ENCODE measurements at places on chromosomes 5 and 9. TPM values are rescaled to one million over a fixed set of nuclear protein-coding genes. Genes with fewer than 3 reads are reported as not detected.

GRCh38 chr5:53878015-53878414 is 317.6 kb downstream of the NDUFS4 start:
- no peak overlapping the region for H3K4me3 ChIP-seq
- no peak for DNase-seq
- no peak overlapping the region for H3K27ac ChIP-seq
- no peaks in the 10 kb centered on the region for H3K4me1 ChIP-seq

DNA sequence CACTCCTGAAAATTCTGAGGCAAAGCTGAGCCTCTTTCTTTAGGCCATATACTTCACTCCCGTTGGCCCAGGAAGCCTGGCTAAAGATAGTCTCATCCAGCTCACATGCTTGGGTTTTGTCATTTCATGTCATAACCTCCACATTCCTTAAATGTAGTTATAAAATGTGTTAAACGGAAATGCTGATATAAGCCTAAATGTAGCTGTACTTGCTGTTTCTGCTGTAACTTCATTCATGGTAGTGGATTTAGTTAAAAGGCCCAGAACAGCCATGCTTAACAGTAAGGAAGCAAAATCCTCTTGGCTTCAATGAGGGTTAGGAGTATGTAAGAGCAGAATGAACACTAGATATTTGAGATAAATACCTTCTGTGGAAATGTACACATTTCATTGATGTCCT is 135.8 kb upstream of the TMEM161B start:
- H3K4me1 ChIP-seq = no peaks in the 10 kb centered on the region
- DNase-seq = no peak
- no peaks in the 10 kb centered on the region for H3K27me3 ChIP-seq
- no peak overlapping the region for H3K4me3 ChIP-seq

Gene CCNJL
- 0.54 TPM for total RNA-seq

DNA sequence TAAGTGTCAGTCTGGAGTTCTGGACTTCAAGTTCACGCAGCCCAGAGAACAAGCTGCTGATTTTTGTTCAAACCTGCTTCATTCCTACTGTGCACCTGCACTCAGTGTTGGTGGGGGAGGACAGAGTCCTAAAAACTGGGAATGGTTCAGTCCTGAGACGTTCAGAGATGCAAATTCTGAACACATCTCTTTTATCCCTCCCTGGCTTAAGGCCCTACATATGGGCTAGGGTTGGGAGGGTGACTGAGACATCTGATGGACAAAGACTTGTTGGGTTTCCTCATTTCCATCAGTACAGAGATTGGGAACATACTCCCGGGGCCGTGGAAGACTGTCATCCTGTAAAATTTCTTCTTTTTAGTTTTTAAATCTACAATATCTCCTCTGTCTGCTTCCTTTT is 83.0 kb upstream of the TTC23L start:
- no peak for DNase-seq
- H3K36me3 ChIP-seq = peaks cover 1% of the 10 kb centered on the region
- no peak overlapping the region for H3K4me3 ChIP-seq
- H3K27me3 ChIP-seq = no peaks in the 10 kb centered on the region
- peaks cover 9% of the 10 kb centered on the region for H3K4me1 ChIP-seq

DNA sequence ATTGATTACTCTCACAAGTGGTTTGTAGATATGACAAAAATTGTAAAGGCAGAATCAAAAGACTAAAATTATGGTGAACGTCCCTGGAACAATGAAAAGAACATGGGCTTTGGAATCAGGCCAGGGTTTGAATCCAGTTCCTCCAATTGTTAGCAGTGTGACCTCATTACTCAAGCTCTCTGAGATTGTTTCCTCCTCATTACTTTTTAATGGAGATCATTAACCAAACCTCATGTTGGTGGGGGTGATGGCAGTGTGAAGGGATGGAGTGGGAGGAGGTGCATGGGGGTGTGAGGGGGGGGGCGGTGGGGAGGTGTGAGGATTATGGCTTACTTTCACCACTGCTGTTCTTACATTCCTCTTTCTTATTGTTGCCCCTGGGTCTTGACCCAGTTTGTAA is 44.1 kb upstream of the FOXE1 start:
- no peaks in the 10 kb centered on the region for H3K36me3 ChIP-seq
- H3K4me3 ChIP-seq = no peak overlapping the region
- no peak for DNase-seq
- H3K27ac ChIP-seq = no peak overlapping the region
- no peaks in the 10 kb centered on the region for H3K4me1 ChIP-seq
- H3K27me3 ChIP-seq = no peaks in the 10 kb centered on the region

GRCh38 chr5:119537704-119538103 is 85.4 kb downstream of the HSD17B4 start:
- DNase-seq = no peak
- no peaks in the 10 kb centered on the region for H3K27me3 ChIP-seq
- no peaks in the 10 kb centered on the region for H3K4me1 ChIP-seq
- no peak overlapping the region for H3K4me3 ChIP-seq

DNA sequence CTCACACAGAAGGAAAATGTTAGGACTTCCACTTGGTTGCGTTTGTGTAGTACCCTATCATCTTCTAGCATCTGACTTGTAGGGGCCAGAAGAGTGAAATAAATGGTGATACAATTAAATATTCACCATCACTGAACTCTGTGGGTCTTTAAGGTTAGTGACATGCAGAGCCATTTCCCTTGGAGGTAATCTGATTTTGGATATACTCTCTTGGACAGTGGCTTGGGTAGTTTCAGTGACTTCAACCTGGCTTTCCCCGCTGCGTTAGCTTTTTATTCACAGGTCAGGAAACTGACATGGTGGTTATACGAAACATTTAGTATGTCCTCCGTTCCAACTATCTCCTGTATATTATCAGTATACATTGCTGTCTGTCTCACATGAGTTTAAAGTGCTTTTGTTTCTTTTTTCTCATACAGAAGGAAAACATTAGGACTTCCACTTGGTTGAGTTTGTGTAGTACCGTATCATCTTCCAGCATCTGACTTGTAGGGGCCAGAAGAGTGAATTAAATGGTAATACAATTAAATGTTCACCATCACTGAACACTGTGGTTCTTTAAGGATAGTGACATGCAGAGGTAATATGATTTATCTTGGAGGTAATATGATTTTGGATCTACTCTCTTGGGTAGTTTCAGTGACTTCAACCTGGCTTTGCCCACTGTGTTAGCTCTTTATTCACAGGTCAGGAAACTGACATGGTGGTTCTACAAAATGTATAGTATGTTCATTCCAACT is 883.6 kb downstream of the TAF11L14 start:
- H3K27me3 ChIP-seq = no peaks in the 10 kb centered on the region
- no peaks in the 10 kb centered on the region for H3K36me3 ChIP-seq
- no peak overlapping the region for H3K27ac ChIP-seq
- no peak overlapping the region for H3K4me3 ChIP-seq

Gene PCDHGB2
- 13.4 TPM for total RNA-seq

DNA sequence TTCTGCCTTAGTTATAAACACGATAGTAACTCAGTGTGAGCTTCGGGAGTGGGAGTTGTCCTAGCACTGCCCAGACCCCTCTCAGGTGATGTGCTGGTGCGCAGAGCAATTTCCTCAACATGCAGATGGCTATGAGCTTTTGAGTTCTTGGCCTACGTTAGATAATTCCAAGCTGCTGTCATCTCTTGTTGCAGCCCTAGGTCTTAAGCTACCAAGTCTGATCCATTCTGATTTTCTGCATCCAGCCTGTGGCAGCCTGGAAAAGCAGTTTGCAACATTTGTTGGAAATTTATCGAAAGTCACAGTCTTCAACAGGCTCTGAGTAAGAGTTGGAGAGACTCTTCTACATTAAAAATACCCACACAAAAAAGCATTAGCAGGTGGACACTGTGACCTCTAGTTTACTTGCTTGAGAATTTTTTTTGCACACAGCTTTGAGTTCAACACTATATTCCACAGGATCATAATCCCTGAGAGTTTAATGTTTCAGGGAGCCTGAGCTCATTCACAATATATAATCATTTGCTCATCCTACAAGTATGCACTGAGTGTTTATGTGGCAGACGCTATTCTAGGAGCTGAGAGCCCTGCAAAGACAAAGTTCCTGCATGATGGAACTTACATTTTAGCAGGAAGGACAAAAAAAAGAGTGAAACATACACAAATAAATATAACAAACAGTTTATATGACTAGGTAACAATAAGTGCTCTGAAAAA is 91.6 kb downstream of the UBE2QL1 start:
- DNase-seq = no peak
- H3K27me3 ChIP-seq = no peaks in the 10 kb centered on the region
- H3K4me1 ChIP-seq = peaks cover 3% of the 10 kb centered on the region
- H3K4me3 ChIP-seq = no peak overlapping the region
- peak overlapping the region; percentile 59 for H3K27ac ChIP-seq
- H3K36me3 ChIP-seq = no peaks in the 10 kb centered on the region

DNA sequence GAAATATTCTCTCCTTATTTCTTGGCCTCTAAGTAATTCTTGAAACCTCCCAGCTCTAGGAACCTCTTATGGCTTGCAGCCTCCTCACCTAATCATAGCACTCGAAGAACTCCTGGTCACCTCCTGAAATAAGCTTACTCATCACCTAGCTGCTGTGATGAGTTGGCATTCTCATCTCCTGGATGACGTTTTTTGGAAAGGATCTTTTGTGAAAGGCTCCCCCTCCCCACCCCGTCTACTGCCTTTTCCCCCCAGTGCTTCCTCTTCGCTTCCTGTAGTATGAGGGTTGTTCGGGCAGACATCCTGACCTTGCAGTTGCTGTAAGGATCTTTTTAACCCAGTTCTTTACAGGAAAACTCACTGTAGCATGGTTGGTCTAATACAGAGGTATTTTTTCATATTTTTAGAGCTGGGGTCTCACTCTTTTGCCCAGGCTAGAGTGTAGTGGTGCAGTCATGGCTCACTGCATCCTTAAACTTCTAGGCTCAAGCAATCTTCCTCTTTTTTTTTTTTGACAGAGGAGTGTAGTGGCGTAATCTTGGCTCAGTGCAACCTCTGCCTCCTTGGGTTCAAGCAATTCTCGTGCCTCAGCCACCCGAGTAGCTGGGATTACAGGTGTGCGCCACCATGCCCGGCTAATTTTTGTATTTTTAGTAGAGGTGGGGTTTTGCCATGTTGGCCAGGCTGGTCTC is 41.8 kb downstream of the ARHGAP26 start:
- no peaks in the 10 kb centered on the region for H3K27me3 ChIP-seq
- no peak for DNase-seq
- H3K4me1 ChIP-seq = peaks cover 39% of the 10 kb centered on the region
- no peak overlapping the region for H3K27ac ChIP-seq
- no peaks in the 10 kb centered on the region for H3K36me3 ChIP-seq

DNA sequence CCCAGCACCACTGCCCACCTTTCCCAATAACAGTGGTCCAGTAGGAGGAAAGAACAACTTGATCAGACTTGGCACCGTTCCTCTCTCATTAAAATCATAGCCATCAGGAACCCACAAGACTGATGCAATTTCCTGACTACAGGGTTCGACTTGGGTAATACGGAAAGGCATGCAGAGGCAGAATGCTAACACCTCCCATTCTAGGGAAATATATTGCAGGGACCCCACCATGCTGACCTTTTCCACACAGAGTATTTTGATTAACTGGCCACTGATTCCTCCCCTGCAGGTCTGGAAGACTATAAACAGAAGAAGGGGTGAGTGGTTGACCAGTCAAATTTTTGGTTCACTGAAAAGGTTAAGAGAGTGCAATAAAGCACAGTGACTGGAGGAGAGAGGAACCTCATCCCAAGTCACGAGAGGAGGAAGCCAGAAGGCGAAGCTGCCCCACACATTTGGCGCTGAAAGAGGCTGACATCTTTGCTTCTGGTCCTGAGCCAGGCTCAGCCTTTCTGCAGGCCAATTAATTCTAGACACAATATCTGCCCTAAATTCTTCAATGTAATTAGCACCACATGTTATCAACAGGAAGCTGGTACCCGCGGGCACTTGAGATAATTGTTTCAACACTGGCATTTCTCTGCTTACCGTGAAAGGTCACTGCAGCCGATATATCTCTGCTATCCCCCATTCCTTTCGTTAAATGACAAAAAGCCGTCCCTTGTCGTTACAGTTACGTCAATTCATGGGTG is 64.7 kb upstream of the SPOCK1 start:
- no peaks in the 10 kb centered on the region for H3K36me3 ChIP-seq
- no peak for DNase-seq
- H3K27me3 ChIP-seq = no peaks in the 10 kb centered on the region

- H3K4me3 ChIP-seq = no peak overlapping the region
- H3K27me3 ChIP-seq = no peaks in the 10 kb centered on the region
- DNase-seq = no peak
- no peaks in the 10 kb centered on the region for H3K36me3 ChIP-seq
- H3K27ac ChIP-seq = peak overlapping the region; percentile 66
Observed at GRCh38 chr9:77839459-77840140, 191.5 kb upstream of the GNA14 start.

Measured in thoracic aorta (tissue), 2 donors.